ENCODE measurements at places on chromosomes 3 and 15.

DNA sequence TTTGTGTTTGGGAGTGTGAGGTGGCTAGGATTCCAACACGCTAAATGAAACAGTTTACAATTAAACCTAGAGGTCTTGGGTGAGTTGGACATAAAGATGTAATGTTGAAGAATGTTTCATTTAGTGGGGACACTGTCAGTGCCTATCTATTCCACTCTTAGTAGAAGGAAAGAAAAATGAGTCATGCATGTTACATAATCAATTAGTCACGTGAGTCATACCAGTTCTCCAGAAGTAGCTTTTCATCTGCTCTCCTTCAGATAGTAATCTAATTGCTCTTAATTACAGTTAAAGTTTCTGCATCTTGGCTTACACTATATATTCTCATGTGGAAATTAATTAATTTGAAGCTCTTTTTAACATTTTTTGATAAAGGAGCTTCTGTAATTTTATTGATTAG lies 115.7 kb upstream of the P2RY1 start:
- DNase-seq = no peak

GRCh38 chr15:84721371-84721770 lies 5.4 kb upstream of the SEC11A start:
- no peak for DNase-seq

GRCh38 chr3:177811835-177812234 lies 614.6 kb upstream of the TBL1XR1 start:
- no peak for DNase-seq

DNA sequence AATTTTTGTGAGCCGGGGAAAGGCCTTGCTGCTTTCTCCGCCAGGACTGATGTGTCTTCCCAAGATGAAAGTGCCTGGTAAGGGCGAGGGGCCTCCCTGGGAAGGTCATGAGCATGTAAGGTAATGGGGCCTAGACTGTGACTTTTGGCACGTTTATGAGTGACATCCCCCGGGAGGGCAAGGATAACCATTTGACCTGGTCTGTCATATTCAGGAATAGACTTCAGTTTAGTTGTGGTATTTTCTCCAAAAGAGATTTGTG lies 631 bp upstream of the CNBP start:
- no peak for DNase-seq

DNA sequence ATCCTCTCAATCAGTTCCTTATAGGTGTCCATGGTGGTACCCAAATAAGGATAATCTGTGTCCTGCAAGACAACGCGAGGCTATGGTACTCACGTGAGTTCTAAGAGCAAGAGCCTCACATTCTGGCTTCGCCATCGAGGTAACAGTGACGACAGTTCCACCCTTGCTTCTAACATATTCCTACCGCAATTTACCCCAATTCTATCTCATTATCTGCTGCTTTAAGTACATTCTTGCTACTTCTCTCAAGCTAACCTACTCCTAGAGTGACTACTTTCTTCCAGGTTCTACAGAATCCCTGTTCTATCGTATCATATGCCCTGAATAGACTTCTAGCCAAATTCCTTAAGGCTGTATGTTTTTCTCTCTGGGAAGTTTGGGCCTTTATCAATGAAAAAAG lies 26.6 kb downstream of the TFRC start:
- DNase-seq = no peak

All from amygdala (tissue), 56 donors.